ENCODE measurements at places on chromosomes 6 and 20. TPM values are rescaled to one million over a fixed set of nuclear protein-coding genes. Genes with fewer than 3 reads are reported as not detected.

Gene SIRPG
- total RNA-seq: not detected

Gene EFCAB8
- total RNA-seq: 0.24 TPM

Gene MRAP2
- total RNA-seq: 0.47 TPM

Gene MATN4
- 0.24 TPM for total RNA-seq

Gene FHL5
- 25.9 TPM for total RNA-seq

Gene FKBP1C
- not detected for total RNA-seq

Gene ZNF341
- total RNA-seq: 2.3 TPM

Gene PHACTR1
- 12.6 TPM for total RNA-seq

Gene CEP250
- total RNA-seq: 16.3 TPM

Gene GSTA2
- total RNA-seq: not detected

Gene ESR1
- 4.9 TPM for total RNA-seq

Gene SLC22A7
- not detected for total RNA-seq

Gene SIRPD
- total RNA-seq: 0.96 TPM

Gene SAMD3
- total RNA-seq: 1.4 TPM

Gene ZNF343
- 9.5 TPM for total RNA-seq

Gene TMEM200A
- total RNA-seq: 4.4 TPM

Gene SLC25A27
- total RNA-seq: 27.6 TPM

Gene ADGRG6
- 68.6 TPM for total RNA-seq

Gene NR2E1
- not detected for total RNA-seq

Gene BMP7
- total RNA-seq: 0.79 TPM

Gene NOX3
- not detected for total RNA-seq

Gene HCRTR2
- total RNA-seq: not detected

Gene LCA5
- total RNA-seq: 5.0 TPM

Gene RSPO3
- total RNA-seq: 22.4 TPM

Gene GTSF1L
- not detected for total RNA-seq
